ENCODE measurements at places on chromosomes 6 and 20. TPM values are rescaled to one million over a fixed set of nuclear protein-coding genes. Genes with fewer than 3 reads are reported as not detected.

Gene LY6G6C
- not detected for total RNA-seq

Gene LY6G6D
- total RNA-seq, result not detected

Gene THEMIS
- total RNA-seq, result not detected

Gene OPRL1
- 0.54 TPM for total RNA-seq

Gene PGBD1
- total RNA-seq, result 8.0 TPM

Gene CAGE1
- not detected for total RNA-seq

Gene FOXF2
- total RNA-seq, result not detected

Gene IL17F
- not detected for total RNA-seq

Gene SLC35F1
- total RNA-seq, result not detected

Gene R3HDML
- not detected for total RNA-seq

Gene HLA-DQA1
- not detected for total RNA-seq

Gene SH3BGRL2
- 27.3 TPM for total RNA-seq

Gene DSE
- total RNA-seq, result 14.6 TPM

Gene TRIM40
- not detected for total RNA-seq

Gene RNF39
- total RNA-seq, result not detected

Gene ATP6V1G2
- 0.39 TPM for total RNA-seq

Gene RHAG
- total RNA-seq, result not detected

Gene MAP7
- 0.25 TPM for total RNA-seq

Gene GNRH2
- not detected for total RNA-seq

Gene MAFB
- 0.79 TPM for total RNA-seq

Measured in mammary microvascular endothelial cell (primary cell).